Amygdala (tissue), 56 donors: ENCODE measurements at places on chromosomes 12 and 14.

GRCh38 chr14:54652188-54652587 lies 85.3 kb downstream of the SAMD4A start:
- DNase-seq: peak; percentile 31

GRCh38 chr14:72521045-72521444 lies 372.9 kb downstream of the DPF3 start:
- no peak for DNase-seq

- no peak for DNase-seq
Measured at GRCh38 chr12:125149160-125150108, 84.2 kb downstream of the AACS start.

GRCh38 chr14:85423889-85424288 lies 106.1 kb upstream of the FLRT2 start:
- no peak for DNase-seq

GRCh38 chr12:31325524-31325875 lies 450 bp downstream of the SINHCAF start:
- no peak for DNase-seq

- DNase-seq: no peak
Measured at GRCh38 chr12:38838056-38838850, 67.1 kb downstream of the CPNE8 start.

GRCh38 chr12:40634517-40635131 lies 57.6 kb upstream of the CNTN1 start:
- no peak for DNase-seq

DNA sequence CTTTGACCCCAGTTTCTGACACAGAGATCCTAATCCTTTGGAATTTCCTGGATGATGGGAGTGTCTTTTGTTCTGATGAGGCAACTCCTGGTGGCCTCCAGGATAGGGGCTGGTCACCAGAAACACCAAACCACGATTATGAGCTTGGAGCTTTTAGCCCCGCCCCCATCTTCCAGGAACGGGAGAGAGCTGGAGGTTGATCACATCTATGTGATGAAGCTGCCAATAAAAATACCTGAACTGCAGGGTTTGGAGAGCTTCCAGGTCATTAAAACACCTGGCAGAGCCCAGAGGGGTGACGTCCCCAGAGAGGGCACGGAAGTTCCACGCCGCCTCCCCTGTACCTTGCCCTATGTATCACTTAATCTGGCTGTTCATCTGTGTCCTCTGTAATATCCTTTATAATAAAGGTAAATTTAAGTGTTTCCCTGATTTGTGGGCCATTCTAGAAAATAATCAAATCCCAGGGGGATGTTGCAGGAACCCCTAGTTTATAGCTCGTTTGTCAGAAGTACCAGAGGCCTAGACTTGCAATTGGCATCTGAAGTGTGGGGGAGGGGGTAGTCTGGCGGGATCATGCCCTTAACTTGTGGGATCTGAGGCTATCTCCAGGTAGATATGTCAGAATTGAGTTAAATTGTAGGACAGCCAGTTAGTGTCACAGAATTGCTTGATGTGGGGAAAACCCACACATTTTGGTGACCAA lies 21.2 kb downstream of the APPL2 start:
- DNase-seq: no peak

DNA sequence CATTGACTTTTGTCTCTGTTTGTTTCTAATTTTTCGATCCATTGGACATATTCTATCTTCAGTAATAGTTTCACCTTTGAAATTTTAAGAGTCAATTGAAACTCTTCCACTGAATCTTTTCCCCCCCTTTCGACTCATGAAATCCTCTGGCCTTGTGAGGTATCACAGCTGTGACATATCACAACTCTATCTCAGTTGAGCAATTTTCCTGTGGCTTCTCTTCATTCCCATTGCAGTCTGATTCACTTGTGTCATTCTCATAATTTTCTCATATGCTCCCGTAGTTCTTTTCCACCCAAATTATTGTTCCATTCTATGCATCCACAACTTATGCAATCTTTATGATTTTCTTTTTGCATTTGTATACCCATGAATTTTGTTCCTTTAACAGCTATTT lies 261.6 kb downstream of the DACT1 start:
- no peak for DNase-seq

DNA sequence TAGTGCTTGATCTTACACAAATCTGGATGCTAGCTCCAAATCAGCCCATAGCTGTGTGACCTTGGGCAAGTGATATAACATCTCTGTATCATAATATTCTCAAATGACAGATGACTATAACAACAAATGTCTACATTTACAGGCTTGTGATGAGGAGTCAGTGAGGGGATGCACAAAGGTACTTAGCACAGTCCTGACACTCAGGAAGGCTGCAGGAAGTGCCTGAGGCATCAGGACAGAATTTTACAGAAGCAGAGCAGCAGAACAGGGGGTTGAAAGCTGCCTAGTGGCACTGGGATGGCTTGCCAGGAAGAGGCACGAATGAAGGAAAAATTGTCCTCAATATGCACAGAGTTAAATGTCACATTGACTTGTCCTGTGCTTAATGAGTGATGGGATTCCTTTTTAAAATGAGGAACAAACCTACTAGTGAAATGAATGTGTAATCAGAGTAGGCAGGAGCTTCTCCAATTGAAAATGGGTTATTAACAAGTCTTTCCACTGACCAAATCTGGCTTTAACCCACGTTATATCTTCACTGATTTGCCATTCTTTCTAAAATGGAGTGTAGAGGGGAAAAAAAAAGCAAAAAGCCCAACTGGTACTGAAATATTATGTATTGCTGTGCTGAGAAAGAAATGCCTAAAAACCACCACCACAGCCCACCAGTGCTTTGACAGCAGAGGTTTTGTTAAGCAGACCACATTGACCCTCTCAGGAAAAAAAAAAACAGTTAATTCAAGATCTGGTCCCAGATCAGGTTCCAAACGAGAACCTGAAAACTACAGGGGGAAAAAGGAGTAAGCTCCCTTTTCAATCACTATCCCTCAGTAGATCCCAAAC lies 11.6 kb downstream of the BTG1 start:
- no peak for DNase-seq

DNA sequence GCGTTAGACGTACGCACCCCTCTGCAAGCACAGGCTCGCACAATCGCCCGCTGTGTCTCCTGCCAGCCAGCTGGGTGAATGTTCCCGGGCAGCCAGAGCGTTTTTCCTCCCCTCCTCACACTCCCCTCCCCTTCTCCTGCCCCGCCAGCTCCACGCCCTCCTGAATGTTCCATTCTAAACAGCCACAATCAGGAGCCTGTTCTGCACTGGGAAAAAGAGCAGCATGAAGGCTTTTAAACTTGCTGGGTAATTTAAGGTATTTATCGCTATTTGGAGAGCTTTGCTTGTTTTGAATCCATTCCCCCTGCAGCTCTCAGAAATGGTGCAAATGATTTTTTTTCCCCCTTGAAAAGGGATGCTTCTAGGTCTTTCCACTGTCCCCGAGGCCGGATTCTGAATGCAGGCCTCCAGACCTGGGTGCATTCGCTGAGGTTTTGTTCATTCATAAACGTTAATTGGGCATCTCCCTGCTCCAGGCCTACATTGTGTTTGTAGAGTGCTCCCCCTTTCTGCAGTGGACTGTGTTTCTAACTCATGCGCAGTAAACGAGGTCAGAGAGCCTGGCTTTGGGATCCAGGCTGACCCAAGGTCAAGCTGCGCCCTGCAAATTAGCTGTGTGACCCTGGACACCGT lies 212.5 kb downstream of the CHST11 start:
- peak; percentile 83 for DNase-seq

GRCh38 chr12:115895247-115895646 lies 382.2 kb downstream of the MED13L start:
- DNase-seq: no peak

DNA sequence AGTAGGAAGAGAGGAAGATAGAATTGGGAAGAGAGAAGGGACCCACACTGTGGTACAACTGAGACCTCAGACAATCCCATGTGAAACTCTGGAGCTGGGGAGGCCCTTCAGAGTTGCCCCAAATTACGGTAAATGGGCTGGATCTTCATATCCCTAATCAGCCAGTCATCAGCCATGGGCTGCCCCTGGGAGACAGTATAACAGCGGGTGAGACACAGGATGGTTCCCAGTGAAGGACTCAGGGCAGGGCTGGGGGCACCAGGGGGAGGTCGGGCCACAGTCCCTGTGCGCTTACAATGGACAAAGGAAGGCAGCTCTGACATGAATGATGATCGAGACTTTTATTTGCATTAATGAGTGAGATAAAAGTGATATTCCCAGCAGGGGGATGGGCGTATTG lies 74.2 kb upstream of the BDKRB2 start:
- DNase-seq: no peak

DNA sequence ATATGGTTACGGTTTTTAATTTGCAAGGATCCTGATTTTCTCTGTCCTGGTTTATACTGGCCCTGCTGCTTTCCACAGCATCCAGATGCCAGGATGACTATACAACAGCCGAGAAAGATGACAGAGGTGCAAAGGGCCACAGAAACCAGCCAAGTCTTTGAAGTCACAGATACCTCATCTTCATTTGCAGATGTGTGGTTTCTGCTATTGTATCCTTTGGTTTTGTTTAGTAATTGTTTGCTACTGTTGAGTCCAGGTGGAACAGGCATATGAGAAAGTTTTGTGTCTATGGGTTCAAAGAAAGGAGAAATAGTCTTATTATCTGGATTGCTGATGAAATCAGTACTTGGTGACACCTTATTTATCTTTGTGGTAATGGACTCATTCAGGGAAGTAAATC lies 17.3 kb upstream of the KLHL42 start:
- no peak for DNase-seq

GRCh38 chr14:20306079-20306423 lies 300 bp upstream of the TTC5 start:
- no peak for DNase-seq

DNA sequence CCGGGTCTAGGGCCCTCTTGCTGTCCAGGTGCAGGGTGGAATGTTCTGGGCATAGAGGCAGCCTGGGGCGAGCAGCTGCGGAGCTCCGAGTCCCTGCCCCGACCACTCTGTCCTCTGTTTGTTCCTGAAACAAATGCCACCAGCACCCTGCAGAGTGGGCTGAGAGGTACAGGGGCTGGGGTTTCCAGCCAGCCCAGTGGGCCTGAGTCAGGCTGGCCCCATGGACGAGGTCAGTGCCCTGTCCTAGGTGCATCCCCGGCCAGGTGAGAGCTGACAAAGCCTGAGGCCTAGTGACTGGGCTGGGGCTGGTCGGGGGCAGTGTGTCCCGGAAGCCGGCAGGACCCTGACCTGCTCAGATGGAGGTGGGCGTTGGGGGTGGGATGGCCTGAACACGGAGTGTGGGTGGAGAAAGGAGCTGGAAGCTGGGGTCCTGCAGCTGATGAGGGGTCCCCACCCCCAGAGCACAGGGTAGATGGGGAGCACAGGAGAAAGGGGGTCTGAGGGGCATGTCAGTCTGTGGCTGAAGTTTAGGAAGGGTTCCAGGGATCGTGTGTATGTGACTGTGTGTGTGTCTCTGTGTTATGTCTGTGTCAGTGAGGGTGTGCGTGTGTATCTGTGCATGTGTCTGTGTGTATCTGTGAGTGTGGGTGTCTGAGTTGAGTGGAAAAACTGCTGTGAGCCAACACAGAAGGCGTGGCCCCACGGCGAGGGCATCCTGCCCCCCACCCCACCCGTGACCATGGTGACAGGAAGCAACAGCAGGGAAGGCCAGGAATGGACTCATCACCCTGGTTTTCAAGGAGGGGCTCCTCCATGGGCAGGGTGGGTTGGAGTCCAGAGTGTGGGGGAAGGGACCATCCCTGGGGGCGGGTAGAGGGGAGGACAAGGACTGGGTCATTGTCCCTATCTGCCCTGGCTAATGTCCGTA lies 2.4 kb upstream of the CRIP1 start:
- DNase-seq: no peak

- DNase-seq: no peak
Measured at GRCh38 chr14:68526512-68527091, 266.3 kb downstream of the ZFP36L1 start.

DNA sequence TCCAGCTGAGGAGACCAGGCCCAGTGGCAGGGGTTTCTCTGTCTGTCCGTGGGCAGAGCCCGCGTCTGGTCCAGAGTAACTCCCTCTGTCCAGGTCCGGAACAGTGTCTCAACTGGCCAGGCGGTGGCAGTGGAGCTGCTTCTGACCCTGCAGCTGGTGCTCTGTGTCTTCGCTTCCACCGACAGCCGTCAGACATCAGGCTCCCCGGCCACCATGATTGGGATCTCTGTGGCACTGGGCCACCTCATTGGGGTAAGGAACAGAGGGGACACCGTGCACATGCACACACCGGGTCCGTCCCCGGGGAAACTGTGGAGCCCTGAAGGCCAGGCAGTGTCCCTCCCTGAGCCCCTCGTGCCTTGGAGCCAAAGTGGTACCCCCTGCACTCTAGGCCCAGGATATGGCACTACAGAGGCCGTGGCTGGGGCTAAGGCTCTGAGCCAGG lies 1.5 kb downstream of the AQP6 start:
- peak; percentile 45 for DNase-seq

DNA sequence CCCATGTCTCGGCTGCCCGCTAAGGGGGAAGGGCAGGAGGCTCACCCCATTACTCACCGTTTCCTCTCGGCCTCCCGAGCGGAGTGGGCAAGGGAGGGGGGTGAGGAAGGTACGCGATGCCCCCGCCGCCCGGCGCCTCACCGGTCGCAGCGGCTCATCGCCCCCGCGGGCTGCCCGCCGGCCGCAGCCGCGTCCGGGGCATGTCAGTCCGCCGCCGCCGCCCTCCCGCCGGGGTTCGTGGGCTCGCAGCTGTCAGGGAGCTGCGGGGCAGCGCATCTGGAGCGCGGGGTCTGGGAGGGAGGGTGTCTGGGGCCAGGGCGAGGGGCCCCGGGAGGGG lies 461 bp downstream of the SLC8A3 start:
- DNase-seq: no peak

GRCh38 chr12:40011775-40012129 lies 94.1 kb downstream of the SLC2A13 start:
- no peak for DNase-seq

DNA sequence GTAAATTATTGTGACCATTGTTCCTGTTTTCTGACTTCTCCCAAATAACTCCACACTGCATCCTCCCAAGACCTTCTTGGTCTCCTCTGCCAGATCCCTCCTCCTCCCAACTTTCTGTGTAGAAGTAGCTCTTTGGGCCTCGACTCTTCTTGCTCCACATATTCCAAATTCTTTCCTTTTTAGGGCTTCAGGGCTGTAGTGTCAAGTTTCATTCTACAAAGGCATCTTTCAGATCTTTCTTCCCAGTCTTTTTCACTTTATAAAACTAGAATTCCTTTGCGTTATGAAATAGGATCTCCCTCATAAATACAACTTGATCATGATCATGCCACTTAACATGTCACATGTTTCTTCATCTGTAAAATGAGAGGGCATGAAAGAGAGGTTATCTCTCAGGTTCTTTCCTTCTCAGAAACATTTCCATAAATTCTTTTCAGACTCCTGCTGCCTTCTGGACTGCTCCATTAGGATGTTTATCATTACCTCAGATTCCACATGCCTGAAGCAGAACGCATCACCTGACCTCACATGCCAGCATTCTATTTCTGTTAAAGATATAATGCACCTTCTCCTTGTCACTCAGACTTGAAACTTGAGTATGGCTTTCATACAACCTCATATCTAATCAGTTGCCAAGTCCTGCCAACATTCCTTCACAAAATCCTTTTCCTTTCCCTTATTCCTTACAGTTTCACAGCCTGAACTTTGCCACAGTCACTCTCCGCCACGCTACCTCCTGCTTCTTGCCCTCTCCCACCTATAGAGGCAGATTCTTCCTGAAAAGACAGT lies 8.5 kb downstream of the SLC38A1 start:
- DNase-seq: no peak
